Activated T-cell treated with anti-CD3 and anti-CD28 coated beads for 4 hours (primary cell): ENCODE measurements at places on chromosomes 7 and 10.
A peak's percentile ranks its signal among the peaks of the same experiment; 100 is the strongest.

- peak; percentile 78 for DNase-seq
Measured at GRCh38 chr7:151315038-151315655, 26.5 kb upstream of the NUB1 start.

- DNase-seq: no peak
Measured at GRCh38 chr7:151724920-151725584, 151.9 kb downstream of the PRKAG2 start.

DNA sequence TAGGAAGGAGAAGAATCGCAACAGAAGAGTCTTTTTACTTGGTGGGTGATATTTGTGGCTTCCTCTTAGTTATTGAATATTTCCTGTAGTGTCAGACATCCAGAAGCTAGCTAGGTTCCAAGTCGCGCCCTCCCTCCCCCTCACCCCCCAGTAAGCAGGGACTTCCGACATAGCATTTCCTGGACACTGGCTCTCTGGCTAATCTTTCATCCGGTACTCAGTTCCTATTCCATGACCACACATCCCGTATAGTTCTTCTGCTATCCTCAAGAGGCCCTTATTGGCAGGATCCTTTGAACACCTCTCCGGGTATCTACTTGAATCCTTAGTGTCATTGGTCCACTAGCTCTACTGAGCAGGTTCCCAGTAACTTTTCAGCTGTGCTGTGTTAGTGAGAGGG, 167.8 kb downstream of the HDAC9 start:
- no peak for DNase-seq

DNA sequence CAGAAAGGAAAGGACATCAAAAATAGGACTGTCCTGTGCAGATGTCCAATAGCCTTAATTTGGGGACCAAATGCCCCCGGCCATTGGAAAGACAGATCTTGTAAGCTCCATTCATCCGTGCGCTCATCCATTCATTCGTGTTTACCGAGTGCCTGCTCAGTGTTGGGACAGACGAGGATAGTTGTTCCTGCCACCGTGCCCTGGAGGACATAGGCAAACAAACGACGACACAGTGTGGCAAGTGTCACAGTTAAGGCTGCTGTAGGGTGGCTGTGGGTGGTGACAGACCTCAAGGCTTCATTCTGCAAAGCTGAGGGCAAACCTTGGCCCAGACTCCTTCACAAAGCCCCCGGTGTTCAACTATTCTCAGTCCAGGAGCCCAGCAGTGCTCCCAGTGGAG, 27.6 kb downstream of the MKI67 start:
- DNase-seq: no peak

DNA sequence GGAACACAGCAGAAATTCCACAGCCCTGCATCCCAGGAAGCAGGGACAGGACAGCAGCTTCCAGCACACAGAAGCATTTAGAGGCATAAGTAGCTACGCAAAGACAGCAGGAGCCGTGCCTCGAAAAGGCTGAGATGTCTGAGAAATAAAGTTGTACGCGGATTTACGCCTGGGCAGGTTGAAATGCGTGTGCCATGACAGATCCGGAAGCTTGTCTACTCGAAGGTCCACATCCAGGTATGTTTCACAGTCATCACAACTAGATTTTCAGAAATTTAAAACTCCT, 26.1 kb downstream of the DIP2C start:
- no peak for DNase-seq

DNA sequence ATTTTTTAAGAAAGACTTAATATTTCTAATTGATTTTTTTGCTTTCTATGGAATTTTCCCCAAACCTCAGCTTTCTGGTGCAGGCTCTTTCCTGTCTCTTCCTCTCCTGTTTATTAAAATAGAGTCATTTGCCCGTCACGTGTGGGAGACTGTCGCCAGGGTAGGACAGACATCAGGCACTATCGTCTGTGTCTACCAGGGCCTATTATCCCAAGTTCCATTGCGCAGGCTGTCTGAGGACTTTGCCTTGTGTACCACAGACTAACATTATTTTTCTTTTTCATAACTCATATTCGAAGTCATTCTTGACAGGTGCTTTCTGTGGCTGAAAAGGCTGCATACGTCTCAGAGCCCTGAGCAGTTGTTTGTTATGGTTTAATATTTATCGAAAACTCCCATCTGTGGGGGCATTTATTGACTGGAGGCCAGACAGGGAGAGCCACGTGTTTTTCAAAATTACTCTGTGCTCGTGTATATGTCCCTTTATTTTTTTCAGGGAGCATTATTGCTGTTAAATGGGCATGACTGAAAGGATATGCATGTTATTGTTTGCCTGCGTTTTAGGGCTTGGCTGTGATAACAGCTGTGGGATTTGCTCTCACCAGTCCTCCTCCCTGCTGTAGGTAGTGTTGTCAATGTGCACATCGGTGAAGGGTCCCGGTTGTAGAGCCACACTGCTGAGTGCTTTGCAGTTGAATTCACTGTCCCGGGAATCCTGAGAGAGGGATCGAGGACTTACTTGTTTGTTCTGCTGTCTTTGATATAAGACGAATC, 89.8 kb downstream of the CAMK1D start:
- DNase-seq: no peak

DNA sequence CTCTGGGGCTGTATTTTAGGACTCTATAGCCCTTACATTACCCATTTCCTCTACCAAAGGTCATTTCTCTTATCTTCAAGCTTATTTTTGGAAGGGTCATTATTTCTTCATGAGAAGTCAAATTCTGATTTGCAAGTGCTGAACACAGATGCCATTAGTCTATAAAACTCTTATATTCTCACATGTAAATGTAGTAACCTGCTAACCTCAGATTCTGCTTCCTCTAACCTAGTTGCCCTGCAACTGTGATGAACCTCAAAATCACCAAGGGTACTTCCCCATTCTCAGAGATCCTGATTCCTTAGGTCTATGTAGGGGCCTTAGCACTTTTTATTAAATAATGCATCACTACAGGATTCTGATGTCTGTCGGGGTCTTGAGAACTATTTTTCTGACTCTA, 6.3 kb downstream of the FAS start:
- DNase-seq: no peak

GRCh38 chr7:140541176-140541512, 61.8 kb upstream of the MKRN1 start:
- DNase-seq: no peak

DNA sequence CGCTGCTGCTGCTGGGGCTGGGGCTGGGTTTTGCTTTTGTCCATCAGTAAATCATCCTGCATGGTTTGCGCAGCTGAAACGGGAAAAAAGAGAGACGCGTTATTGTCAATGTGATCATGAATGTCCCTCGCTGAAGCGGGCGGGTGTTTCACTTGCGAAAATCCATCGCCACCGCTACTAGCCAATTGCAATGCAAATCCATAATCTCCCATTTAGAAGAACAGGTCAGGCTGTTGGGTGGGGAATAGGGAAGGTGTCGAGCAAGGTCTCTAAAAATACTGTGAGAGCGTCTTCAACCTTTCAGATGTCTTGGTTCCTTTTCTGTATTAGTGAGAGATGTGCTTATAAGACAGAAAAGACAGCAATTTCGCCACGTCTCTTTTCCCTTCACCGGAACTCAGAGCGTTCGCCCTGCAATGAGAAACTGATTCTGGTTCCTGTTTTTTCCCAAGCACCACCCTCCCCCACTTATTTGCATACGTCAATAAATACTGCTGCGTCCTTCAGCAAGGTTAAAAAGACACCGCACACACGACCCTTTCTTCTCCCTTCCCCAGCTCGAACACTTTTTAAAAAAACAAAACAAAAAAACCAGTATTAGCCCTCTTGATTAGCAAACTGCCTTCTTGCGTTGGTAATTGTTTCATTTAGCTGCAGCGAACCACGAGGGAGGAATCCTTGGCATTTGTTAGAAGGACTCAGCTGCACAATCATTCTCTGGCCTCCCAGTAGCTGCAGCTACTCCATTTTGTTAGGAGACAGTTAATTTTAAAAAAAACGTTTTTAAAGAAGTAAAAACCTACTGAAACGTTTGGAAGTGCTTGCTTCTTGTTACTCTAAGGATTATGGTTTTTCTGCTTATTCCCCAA, 50.4 kb downstream of the CPEB3 start:
- no peak for DNase-seq

DNA sequence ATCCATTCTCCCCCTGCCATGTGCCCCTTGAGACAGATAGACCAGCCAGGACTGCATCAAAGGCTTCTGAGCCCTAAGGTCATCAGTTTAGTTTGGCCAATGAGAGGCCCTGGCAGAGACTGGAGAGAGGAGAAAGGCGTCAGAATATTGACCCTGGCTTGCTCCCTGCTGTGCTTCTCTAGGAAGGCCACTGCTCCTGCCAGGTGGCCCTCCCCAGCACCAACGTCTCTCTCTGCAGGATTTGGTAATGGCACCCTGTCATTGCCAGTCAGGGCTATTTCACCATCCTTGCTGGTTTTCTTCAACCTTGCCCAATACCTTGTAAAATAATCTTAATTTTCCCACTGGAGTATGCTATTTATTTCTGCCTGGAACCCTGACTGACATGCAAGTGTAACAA, 38.8 kb upstream of the ZRANB1 start:
- DNase-seq: no peak

GRCh38 chr7:29861884-29862283, 55.6 kb downstream of the WIPF3 start:
- no peak for DNase-seq

GRCh38 chr7:54014765-54015164, 527.4 kb upstream of the VSTM2A start:
- no peak for DNase-seq

- DNase-seq: no peak
Measured at GRCh38 chr10:84542522-84543490, 214.4 kb downstream of the CCSER2 start.

DNA sequence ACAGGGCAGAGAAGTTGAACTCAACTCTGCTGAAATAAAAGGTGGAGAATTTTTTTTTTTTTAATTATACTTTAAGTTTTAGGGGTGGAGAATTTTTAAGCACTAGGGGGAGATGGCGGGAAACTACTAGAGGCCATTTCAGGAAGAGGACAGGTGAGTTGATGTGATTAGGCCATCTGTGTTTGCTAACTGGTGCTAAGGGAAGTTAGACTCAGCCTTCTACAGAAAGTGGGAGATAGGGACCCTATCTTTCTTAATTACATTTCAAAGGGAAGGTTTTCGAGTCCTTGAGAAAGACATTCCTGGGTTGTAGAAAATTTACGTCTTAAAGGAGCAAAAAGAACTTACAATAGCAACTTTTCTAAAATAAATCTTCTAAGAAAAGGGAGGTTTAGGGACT, 124.8 kb downstream of the LHFPL3 start:
- no peak for DNase-seq

DNA sequence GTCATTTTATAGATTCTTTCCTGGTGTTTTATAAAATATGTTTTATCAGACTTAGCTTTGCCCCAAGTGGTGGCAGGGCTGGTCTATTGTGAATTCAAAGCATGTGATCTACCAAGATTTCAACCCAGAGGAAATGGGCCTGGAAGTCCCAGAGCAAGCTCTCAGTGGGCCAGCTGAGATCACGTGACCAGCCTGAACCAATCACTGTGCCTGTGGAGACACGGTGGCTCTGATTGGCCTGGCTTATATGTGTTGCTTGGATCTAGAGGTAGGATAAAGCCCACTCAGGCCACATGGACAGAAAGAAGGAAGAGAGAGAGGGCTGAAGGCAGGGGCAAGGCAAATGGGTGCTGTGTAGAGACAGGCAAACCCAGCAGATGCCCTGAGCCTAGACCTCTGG, 65.5 kb upstream of the GATA3 start:
- DNase-seq: no peak

DNA sequence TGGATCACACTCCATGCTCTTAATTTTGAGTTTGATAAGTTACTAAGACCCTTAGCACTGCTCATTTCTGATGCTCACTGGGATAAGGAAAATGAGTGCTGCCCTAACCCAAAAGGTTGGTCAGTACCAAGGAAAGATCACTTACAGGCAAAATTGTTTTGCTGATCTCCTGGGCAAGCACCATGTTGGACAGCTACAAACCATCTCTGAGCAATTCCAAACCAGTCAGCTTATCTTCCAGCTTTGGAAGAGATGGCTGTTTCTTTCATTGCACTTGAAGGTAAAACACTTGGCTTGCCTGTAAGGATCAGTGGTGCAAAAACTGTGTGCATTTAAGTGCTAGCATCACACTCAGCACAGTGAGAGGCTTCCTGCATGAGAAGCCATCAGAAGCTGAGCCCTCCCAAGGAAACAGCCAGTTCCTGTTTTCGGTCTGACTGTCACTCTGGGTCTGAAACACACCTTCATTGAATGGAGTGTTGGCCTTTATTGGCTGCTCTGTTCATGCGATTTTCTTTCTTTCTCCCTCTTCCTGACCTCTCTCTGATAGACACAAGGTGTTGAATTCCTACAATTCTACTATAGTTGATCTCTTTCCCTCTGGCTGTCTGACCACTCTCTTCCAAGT, 126.4 kb upstream of the GHITM start:
- no peak for DNase-seq

DNA sequence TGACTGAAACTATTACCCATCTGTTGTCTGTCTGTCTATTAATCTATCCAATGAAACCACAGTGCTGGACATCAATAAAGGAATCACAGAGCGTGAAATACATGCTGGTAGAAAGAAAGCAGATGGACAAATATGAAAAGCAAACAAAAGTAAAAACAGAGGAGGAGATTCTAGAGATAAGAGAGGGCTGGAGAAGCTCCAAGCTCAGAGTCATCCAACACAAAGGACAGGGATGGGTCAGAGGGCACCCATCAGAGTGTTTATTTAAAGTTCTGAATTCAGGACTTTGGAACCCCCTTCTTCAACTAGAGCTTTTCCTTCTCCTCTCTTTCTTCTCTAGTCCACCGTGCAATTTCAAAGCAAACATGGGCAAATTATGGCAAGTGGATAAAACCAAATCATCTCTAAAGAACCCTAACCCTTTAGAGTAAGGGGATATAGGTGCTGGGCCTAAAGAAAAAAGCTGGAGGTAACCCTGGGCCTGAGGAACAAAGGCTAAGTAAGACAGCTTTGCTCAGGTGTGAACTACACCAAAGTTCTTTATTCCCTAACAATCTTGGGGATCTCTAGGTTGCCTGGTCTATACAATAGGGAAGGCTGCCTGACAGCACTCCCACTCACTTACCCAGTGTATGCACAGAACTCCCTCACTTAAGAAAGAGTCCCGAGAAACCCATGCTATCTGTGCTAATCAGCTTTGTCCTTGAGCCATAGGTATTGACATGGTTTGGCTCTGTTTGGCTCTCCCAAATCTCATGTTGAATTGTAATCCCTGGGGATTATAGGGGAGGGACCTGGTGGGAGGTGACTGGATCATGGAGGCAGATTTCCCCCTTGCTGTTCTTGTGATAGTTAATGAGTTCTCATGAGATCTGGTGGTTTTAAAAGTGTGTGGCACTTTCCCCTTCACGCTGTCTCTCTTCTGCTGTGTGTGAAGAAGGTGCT, 97.0 kb downstream of the BAMBI start:
- no peak for DNase-seq

DNA sequence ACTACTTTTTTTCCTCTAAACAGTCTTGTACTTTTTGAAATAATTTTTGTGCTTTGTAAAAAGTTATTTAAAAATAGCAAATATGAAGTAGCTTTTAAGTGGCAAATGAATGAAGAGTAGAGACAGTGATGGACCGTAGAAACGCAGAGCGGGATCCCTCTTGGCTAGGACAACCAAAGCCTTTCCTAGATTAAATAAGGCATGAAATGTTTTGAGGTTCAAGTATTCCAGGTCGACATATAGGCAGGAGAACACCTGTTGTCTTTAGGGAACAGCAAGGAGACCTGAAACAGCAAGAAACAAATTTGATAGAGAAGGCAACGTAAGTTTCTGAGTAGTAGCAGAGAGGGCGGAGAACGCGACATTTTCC, 662 bp upstream of the PPRC1 start:
- no peak for DNase-seq
